ENCODE measurements at places on chromosomes 2 and 18. TPM values are rescaled to one million over a fixed set of nuclear protein-coding genes. Genes with fewer than 3 reads are reported as not detected.

- DNase-seq: no peak
Observed at GRCh38 chr2:74522516-74522915, 3.5 kb downstream of the DQX1 start.

ASIC4 gene
- total RNA-seq: 0.20 TPM

GALNT5 gene
- total RNA-seq: 0.08 TPM

PAIP2B gene
- total RNA-seq: 99.5 TPM

DNA sequence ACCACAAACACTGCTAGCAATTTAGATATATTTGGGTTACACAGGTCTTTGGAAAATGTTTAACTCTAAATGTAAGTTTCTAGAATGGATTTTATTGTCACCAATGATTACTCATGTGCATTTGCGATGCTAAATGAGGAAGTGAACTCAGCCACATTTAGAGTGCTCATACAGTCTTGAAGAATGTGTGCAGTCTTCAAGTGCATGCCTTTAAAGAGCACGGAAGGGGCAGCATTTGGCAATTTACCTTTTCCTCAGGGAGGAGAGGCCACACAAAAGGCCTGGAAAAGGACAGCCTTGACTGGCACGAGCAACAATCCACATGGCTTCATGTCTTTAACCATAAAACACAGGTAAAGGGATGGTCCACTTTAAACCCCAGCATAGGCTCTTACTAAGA, 78.5 kb upstream of the STK17B start:
- DNase-seq: no peak

DCC gene
- total RNA-seq: not detected

- DNase-seq: no peak
Observed at GRCh38 chr2:212723226-212723625, 184.6 kb upstream of the ERBB4 start.

DNA sequence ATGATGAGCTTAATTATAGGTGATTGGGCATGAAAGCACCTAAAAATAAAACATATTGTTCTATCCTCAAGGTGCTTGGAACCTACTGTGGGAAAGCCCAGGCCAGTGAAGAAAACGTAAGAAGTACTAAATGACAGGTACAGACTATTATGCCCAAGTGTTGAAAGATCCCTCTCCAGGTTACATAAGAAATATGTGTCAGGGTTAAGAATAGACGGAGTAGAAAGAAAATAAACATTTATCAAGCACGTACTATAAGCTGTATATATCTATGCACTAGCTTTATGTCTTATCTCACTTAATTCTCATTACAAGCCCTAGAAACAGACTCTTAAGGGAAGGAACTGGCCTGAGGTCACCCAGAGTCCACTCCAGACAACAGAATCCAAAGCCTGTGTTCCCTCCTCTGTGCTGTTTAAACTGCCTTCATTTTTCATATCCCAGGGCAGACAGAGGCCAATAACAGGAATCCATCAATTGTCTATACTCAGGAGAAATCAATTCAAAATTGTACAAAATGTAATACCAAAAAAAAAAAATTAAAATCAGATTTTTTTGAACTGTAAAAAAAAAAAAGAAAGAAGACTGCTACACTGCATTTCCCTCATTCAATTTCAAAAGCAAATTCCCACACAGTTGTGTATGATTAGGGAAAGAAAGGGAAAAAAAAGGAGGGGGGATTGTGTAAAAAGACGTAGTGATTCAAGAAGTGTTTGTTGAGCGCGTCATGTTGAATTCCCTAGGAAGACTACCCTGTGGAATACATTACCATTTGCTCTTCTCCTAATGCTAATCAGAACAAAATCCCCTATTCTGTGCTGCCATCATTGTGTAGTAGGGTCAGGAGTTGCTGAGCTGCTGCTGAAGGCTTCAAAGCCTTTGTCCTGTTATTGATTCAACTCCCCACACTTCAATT, 156.3 kb downstream of the IRS1 start:
- DNase-seq: no peak

- no peak for DNase-seq
Observed at GRCh38 chr2:212995920-212996319, 155.5 kb downstream of the IKZF2 start.

- no peak for DNase-seq
Observed at GRCh38 chr2:72824224-72824842, 1.5 kb downstream of the EXOC6B start.

- DNase-seq: no peak
Observed at GRCh38 chr2:71901466-71901865, 246.2 kb downstream of the CYP26B1 start.

ALKAL2 gene
- 4.8 TPM for total RNA-seq

DNA sequence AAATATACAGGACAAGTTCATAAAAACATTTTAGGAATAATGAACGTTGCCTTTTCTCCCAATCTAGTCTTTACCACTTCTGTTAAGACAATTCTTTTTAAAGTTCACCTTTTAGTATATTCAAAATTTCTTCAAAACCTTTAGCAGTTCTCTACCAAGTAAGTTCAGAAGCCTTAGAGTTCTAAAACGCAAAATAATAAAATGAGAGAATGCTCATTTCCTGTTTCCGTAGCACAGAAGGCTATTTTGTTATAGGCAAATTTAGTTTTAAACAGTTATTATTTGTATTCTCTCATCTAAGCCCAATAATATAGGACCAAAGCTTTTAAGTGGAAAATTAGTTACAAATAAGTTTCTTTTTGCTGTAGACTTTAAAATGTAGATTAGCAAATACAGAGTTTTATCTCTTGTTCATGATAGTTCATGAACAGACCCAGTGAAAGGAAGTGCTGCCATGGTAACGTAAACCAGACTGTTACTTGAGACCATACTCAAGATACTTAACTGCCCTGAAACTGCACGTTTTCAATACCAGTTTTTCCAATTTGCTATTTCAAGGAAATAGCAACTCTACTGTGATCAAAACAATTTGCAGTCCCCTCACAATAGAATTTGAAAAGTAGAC, 173.1 kb upstream of the STON1 start:
- no peak for DNase-seq

GRCh38 chr2:238344517-238344916, 24.2 kb downstream of the TRAF3IP1 start:
- DNase-seq: no peak

NCL gene
- 345 TPM for total RNA-seq

DNA sequence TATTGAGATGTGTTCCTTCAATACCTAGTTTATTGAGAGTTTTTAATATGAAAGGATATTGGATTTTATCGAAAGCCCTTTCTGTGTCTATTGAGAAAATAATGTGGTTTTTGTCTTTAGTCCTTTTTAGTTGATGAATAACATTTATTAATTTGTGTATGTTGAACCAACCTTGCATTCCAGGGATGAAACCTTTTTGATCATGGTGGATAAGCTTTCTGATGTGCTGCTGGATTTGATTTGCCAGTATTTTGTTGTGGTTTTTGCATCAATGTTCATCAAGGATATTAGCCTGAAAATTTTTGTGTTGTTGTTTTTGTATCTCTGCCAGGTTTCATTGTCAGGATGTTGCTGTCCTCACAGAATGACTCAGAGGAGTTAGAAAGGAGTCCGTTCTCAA, 1710.4 kb downstream of the SUCLG1 start:
- no peak for DNase-seq

GRCh38 chr2:235053651-235054050, 101.8 kb downstream of the SH3BP4 start:
- DNase-seq: no peak

DNA sequence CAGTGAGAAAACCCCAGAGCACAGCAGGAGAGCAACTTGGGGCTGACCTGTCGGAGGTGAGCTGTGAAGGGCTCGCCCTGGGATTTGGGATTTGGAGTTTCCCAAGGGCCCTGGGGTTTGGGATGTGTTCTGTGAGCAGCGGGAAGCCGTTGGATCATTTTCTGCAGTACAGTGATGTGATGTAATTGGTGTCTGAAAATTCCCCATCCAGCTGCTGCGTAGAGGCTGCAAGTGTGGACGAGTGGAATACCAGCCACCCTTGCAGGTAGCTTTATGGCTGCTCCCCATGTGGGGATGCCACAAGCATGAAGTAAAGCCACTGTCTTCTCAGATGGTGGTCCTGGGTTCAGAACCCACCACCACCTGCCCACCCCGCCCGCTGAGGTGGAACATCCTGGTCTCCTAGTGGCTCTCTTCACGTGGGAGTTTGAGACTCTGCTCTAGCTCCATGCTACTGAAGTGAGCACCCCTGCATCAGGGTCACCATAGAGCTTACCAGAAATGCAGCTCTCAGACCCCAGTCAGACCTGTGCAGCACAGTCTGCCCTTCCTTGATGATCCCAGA, 15.0 kb downstream of the IMPA2 start:
- no peak for DNase-seq

DNER gene
- 1.1 TPM for total RNA-seq

DNA sequence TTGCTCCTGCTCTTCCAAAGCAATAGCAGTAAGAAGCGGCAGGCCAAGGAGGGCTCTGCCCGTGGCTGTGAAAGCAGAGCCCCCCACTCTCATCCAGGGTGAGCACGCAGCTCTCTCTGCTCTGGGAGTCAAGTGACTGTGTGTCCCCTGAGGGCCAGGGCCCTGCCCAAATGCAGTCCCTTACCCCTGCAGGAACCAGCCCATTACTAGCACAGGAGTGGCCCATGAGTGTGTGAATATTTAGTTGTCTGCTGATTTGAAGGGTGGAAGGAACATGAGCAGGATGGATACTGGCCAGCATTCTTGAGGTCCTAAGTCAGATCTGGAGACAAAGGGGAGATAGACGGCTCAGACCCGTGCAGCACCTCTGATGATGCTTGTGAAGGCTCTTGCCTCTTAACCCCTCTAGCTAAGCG, 69.7 kb upstream of the FOSL2 start:
- DNase-seq: no peak

GRCh38 chr2:67290451-67291290, 106.5 kb upstream of the ETAA1 start:
- no peak for DNase-seq

C1QL2 gene
- not detected for total RNA-seq

FOXI3 gene
- not detected for total RNA-seq

DNA sequence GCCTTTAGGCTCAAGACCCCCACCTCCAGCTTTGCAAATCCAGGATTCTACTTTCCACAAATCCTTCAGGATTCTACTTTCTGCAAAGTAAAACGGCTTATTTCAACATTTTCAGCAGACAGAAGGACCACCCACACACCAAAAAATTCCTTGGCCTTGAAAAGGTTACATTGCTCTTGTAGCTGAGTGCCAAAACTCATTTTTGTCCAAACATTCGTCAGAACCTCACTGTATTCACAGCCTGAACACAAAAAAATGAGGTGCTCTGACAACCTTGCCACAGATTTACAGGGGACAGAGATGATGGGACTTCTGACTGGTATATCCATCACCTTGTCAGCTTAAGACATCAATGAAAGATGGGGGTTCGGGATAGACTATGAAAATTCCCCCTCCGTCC, 63.0 kb upstream of the COX7A2L start:
- no peak for DNase-seq
